ENCODE measurements at places on chromosomes 7 and 10.

- no peak for DNase-seq
These were observed 174.9 kb downstream of the MGMT start for GRCh38 chr10:129641982-129642381.

- DNase-seq, result no peak
These were observed 2.5 kb upstream of the UCMA start for GRCh38 chr10:13236638-13237037.

- DNase-seq, result no peak
These were observed 7.0 kb upstream of the TMEM243 start for GRCh38 chr7:87226495-87226894.

GRCh38 chr10:3426190-3426845 lies 253.7 kb upstream of the PITRM1 start:
- DNase-seq, result no peak

- no peak for DNase-seq
These were observed 2.1 kb upstream of the DMBT1 start for GRCh38 chr10:122558452-122558851.

DNA sequence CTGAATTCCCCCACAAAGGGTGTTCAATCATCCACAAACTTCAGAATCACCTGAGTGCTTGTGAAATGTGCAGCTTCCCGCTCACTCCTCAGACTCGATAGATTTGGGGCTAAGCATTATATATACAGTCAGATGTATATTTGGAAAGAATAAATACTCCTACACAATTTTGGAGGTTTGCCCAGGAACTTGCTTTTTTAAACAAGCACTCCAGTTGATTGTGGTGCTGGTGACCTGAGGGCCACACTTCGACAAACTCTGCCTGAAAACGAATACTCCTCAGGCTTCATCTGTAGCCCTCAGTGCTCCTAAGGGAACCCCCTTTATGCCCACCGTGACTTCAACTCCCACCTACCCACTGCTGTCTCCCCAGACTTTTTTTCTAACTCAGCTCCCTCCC lies 211.6 kb downstream of the INHBA start:
- no peak for DNase-seq

DNA sequence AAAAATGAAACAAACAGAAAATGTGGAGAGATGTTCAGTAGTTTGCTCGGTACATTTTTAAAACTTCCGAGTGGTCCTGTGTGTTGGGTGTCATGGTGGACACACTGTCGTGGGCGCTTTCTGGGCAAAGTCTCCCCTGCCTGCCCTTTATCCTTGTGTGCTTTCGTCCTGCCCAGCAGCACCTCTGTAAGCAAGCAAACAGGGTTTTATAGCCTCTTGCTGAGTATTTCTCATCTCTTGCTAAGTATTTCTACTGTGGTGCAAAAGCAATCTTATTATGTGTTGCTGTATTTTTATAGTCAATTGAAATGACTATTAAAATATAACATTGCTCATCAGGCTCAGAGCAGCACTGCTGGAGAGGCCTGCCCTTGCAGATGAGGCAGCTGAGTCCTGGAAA lies 48.7 kb downstream of the DOCK1 start:
- DNase-seq, result no peak

- DNase-seq, result no peak
These were observed 48.3 kb upstream of the STEAP1B start for GRCh38 chr7:22548313-22548712.

DNA sequence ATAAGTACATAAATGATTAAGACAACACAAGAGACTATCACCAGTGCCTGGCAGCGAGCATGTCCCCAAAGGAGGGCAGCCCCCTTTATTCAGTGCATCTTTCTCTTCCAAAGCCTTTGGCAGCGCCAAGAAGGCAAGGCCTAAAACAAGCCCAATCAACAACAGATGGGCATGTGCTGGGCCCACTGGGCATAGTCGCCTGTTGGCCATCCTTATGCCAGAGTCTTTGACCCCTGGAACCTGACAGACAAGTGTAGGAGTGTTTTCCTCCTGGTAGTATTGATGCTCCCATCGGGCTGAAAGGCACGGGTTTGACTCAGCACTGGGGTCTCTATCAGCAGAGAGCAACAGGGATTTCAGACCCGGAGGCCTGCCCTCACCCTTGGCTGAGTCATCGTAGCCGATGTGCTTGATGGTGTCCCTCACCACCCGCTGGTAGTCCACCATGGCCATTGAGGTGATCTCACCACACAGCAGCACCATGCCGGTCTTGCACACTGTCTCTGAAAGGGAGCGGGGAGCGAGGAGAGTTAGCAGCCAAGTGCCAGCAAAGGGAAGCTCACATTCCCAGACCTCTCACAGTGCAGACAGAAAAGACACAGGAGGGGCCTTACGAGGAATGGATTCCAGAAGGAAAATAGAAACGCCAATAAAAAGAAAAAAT lies 5.8 kb downstream of the MAT1A start:
- no peak for DNase-seq

DNA sequence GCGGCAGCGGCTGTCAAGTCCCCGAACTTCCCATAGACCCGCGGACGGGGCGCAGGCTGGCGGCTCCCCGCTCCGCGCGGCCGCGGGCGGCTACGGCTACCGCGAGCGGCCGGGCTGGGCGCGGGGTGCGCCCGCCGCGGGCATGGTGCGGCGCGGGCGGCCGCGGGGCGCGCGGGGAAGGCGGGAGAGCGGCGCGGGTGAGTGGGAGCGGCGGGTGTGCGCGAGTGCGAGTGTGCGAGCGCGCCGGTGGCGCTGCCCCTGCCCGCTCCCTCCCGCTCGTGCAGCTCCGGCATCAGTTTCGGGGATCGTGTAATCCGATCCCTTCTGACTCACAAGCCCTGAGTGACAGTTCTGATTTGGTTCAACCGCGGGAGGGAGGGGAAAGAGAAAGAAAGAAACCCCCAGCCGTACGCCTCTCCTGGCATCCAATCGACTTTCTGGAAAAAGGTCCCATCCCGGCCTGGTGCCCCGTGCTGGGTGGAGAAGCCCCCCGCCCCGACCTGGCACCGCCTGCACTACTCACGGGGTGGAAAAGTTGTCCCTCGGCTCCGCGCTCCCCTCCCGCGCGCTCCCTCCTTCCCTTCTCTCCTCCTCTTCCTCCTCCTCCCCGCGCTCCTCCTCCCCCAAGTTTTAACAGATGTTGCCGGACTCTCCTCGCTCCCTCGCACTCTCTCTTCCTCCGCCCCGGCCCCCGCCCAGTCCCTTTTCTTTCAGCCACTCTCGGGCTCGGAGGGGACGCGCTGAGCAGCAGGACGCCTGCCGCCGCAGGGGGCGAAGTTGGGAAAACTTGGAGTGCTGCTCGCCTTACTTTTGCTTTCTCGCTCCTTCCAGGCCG lies at the start of gene GLI3:
Gene GLI3 (minus strand): TSS at position 234 of the 835 bp plus-strand sequence. CDS start 13,956 bp downstream, outside the sequence.
- DNase-seq, result peak; percentile 68

DNA sequence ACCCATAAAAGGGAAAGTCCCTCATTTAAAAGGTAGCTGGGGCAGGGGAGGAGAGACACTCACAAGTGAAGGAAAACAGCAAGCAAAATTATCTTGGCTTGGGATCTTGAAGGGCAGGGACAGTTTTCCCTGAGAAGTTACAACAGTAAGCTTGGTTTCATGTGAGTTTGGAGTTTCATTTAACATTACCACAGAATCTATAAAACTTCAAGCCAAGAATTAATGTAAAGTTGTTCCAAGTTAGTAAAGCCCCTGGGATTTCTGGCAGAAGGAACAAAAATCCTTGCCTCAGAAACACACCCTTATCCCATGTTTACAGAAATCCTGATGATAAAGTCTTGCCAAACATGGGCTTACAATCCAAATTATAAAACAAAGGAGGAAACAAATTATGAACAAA lies 19.2 kb downstream of the CRPPA start:
- no peak for DNase-seq

DNA sequence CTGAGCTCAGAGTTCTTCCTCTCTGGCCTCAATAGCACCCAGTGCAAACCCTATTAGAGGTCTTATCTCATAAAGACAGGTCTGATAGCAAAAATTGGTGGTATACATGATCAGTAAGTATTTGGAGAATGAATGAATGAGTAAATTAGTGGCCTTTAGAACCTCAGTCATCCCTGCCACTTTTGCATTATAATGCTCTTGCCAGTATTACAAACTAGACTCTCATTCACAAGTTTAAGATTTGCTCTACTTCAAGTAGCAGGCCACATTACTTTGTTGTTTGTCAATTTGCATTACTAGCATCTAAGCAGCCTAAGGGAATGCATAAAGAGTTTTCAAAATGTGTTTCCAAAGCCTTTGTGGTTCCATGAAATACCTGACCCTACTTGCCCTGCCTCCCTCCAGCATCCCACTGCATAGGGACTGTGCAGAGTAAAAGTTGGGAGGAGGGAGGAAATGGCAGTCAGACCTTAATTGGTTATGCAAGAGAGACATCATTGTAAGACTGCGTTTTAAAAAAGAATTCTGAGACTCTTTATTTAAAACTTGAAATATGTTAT lies 21.3 kb downstream of the TSPAN12 start:
- no peak for DNase-seq

DNA sequence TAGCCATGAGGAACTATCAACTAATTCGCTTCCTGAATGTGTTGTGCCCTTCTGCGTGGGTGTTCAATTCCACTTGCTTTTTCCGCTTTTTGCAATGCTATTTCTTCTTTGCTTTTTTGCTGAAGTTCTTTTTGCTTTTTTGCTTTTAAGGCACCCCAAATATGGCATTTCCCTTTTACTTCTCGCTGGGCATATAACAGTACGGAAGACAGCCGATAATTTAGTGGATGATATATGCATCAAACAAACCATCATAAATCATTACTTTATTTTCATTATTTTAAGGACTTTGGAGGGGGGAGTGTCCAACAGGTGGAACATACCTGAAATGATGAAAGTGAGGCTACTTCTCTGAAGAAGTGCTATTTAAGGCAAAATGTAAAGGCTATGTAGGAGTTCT lies 277.0 kb upstream of the MTPN start:
- DNase-seq, result no peak

DNA sequence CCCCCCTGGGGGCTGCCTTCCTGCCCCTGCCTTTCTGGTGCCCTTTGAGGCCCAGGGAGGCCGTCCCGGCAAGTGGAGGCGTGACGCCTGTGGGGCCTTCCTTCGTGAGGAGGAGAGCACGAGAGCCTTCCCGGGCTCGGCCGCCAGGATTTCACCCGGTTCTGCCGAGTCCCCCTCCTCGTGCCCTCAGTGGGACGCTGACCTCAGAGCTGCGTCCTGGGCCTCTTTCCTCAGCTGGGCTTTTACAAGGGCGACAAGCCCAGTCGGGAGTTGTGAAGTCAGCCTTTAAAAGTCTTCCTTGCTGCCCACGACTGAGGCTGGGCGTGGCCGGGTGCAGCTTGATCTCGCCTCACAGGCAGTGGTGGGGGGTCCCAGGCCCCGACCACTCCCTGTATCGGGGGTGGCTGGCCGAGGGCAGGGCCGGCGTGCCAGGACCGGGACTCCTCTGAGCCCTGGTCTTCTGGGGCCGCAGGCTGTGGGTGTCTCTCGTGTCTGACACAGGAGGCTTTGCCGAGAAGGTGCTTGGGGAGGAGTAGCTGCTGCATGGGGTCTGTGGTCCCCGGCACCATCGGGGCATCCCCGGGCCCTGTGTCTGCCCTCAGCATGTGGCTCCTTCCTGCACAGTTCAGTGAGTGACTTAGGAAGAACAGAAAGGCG lies 41.8 kb downstream of the FAM20C start:
- no peak for DNase-seq

GRCh38 chr7:36986948-36987724 lies 262.8 kb upstream of the AOAH start:
- DNase-seq, result peak; percentile 75

DNA sequence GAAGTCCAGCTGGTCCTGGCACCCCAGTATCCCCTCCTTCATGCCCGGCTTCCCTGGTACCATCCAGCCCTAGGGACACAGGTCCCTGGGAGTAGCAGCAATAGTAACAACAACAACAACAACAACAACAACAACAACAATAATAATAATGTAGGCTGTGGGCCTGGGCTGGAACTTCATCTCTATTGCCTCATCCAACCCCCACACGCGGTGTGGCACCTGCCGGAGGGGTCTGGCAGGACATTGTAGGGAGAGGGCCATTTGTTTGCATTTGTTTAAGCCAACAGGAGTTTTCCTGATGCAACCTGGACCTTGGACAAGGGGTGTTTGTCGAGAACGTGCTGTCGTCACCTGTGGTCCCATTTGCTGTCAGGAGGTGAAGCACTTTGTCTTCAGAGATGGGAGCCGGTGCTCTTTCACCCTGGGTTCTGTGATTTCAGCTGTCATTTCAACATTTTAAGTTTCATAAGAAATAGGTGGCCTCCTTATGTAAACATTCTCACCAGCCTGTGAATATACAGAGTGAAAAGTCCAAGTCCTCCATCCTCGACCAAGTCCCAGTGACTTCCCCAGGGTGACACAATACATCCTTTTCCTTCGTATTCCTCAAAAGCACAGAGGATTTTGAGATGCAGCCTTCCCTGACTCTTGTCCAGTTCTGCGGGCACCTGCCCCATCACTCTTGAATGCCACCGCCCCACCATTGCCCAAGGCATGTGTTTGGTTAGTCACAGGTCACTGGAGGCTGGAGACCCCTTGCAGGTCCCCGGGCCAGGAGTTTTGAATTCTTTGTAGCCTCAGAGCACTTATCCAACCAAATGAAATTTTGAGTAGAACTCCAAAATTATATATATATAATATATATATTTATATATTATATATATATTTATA lies 9.2 kb downstream of the LHPP start:
- no peak for DNase-seq

- DNase-seq, result no peak
These were observed 73.8 kb upstream of the BMPER start for GRCh38 chr7:33831389-33832141.

DNA sequence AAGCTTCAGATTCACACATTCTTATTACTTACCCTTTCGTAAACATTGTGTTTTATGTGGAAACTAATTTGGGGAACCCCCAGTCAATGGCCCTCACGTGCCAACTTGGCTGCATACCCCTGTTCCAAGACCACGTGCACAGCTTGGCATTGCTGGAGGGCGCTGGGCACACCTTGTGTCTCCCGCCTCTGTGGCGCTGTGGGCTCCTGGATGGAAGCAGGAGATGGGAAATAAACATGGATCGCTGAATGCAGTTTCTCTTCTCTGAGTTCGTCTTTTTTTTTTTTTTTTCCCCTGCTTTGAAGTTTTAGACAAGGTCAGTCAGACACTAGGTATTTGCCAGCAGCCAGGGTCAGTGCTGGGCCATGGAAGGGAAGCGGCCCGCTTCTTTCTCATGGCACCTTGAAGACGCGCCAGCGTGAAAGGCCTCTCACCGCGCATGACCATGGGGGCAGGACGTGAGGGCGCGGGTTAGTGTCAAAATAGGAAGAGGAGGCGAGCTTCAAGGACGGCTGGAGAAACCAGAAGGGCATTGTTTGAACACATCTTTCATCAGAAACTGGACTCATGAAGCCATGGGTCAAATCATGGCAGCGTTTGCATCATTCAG lies 27.3 kb downstream of the BNIP3 start:
- no peak for DNase-seq

DNA sequence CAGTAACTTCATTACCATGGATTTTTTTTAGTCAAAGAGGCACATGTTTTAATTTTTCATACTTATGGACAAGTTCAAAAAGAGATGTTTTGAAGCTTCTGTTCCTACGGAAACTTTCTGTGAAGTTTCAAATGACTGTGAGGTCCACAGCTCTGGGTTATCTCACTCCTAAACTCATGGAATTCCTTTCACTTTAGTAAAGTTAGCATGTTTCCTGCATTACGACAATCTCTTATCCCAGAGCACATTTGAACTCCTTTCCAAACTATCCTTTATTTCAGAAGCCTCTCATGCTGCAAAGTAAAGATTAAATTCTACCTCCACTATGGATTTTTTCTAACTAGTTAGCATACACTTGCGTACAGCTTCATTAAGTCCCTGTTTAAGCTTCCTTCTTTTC lies 15.3 kb upstream of the ADD3 start:
- DNase-seq, result no peak

All from GM10248 (cell line).